ENCODE measurements at places on chromosomes 12 and 14. TPM values are rescaled to one million over a fixed set of nuclear protein-coding genes. Genes with fewer than 3 reads are reported as not detected.

ASB2 gene
- total RNA-seq, result 2.3 TPM

CCDC59 gene
- total RNA-seq, result 74.9 TPM

PRB2 gene
- total RNA-seq, result not detected

PIANP gene
- total RNA-seq, result 0.28 TPM

HPD gene
- not detected for total RNA-seq

GPR162 gene
- total RNA-seq, result 2.2 TPM

CLEC4A gene
- 0.36 TPM for total RNA-seq

GPRC5D gene
- total RNA-seq, result not detected

SOAT2 gene
- total RNA-seq, result not detected

RND1 gene
- total RNA-seq, result 0.43 TPM

Data from SJCRH30 (cell line).